ENCODE measurements at places on chromosomes 1 and 21.

DNA sequence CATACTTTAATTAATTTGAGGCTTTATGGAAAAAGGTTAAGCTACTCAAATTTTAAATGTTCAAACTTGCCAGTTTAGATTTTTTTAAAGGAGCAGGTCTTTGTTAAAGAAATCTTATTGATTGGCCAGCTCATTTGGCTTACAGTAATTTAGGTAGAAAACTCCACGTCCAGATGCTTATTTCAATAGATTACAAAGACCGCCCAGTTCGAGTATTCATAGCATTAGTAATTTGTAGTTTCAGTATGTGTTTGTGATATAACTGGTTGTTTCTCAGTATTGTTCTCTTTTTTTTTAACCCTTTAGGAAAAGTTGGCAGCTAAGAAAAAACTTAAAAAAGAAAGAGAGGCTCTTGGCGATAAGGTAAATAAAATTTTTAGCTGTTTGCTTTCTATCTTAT, 1.6 kb downstream of the RPF1 start:
- DNase-seq: no peak

DNA sequence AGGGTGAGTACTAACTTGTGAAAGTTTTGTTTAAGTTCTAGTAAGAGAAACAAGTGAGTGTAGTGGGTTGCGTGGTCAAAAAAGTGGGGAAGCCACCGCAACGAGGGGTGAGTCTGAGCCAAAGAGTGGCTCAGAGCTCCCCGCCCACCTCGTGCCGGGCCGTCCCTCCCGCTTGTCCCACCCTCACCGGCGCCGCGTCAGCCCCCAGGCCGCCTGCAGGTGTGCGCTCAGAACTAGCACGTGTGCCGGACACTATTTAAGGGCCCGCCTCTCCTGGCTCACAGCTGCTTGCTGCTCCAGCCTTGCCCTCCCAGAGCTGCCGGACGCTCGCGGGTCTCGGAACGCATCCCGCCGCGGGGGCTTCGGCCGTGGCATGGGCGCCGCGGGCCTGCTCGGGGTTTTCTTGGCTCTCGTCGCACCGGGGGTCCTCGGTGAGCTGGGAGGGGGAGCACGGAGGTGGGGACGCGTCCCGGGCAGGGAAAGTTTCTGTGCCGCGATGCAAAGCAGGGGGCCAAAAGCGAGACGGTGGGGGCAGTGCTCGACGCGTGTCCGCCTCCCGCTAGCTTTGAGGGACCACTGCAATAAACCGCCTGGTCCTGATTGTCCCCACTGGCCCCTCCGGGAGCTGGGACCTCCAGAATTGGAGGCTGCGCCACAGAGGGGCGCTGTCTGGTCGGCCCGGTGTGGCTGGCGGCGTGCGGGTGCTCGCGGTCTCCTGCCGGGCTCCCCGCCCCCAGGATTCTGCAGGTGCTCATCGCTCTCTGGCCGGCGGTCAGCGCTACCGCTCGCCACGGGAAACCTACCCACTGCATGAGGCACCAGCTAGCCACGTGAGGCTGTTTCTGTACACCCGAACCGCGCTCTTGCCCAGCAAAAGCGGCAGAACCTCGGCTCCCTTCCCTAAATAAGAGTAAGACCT, at the start of gene CR2:
Gene CR2 (plus strand): TSS at position 283 of the 919 bp plus-strand sequence. CDS start 91 bp downstream, at position 374.
- DNase-seq: no peak

GRCh38 chr1:198253259-198253658, 96.5 kb downstream of the NEK7 start:
- DNase-seq: no peak

- no peak for DNase-seq
These were observed 2.4 kb downstream of the SSBP3 start for GRCh38 chr1:54403808-54404261.

DNA sequence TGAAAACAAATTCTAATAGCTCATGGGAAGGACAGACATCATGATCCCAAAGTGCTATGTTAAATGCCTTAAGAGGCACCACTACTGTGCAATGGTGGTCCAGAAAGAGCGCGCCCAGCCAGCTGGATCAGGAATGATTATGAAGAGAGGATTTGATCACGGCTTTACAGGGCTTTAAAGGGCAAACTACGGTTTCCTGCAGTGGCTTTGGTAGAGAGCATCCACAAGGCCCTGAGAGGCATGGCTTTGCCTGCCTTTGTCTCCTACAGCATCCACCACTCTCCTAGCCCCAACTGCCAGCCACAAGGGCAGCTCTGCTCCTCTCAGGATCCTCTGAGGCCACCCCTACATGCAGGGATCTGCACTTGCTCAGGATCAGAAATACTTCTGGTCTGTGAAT, 40.7 kb downstream of the ZNF281 start:
- no peak for DNase-seq

- no peak for DNase-seq
These were observed 63.0 kb upstream of the PPM1J start for GRCh38 chr1:112778137-112778536.

Measured in stimulated activated CD4-positive, alpha-beta T cell treated with anti-CD3 and anti-CD28 coated beads, Interleukin-1b, Interleukin-23, amount 100 ng/mL, for 1 hour (primary cell).